ENCODE measurements at places on chromosomes 16 and 17.

DNA sequence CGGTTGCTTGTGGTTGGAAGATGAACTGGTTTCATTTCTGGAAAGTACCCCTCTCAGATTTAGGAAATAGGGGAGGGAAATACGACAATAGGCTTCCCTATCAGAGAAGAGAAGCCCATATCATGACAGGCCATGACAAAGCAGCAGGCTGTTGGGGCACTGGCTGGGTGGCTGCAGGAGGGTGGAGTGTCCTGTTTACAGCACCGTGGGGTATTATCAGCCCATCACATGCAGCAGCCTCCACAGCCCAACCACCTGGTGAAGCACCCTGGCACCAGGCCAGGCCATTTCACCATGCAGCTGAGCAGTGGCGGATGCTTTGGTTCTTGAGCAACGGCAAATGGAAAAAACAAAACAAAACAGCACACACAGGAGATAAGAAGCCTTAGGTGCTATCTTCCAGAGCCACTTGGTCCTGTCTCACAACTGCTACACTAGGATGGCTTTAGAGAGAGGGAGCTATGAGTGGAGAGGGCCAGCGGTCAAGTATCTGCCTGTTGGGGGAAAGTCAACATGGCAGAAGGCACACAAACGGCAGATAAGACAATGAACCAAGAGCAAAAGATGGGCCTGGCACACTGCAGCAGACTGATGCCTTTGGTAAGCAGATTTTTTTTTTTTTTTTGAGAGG, 24.2 kb downstream of the FAM117A start:
- no peak for DNase-seq

- DNase-seq: no peak
Measured at GRCh38 chr16:88469615-88470395, 16.7 kb downstream of the ZFPM1 start.

DNA sequence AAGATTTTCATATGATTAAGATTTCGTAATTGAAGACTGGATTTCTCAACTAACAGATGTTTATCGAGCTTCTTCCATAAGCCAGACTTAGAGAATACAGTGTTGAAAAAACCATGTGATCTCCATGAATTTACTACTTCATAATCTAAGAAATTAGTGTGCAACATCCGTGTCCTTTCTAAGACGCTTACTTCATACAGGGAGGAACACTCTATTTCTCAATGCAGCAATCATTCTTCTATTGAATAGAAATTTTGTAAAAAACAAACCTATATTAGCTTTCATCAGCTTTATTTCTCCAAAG, 946.3 kb downstream of the KCNJ2 start:
- no peak for DNase-seq

DNA sequence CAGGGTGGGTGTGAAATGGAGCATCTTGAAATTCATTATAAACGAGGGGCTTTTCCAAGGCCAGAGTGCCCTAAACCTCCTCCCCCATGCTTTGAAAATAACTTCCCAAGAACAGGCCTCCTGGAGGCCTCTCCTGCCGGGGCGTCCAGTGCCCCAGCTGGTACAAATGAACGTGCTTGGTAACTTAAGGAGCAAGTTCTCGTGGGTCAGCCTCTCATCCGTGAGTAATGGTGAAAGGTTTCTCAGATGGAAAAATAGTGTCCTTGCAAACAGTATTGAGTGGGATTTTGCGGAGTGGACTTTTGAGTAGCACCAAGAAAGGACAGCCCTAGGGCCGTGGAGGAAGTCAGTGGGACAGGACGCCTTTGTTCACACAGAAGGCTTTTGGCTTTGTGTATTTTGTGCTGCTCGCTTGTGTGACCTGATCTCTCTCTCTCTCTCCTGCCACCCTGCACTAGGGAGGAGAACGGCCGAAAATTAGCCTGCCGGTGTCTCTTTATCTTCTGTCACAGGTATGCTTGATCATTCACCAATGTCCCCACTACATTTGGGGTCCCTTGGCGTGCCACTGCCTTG, 34.6 kb downstream of the CLEC16A start:
- DNase-seq: no peak

Data from right renal pelvis (tissue), 4 donors.